ENCODE measurements at places on chromosomes 13 and 19. TPM values are rescaled to one million over a fixed set of nuclear protein-coding genes. Genes with fewer than 3 reads are reported as not detected.

DNA sequence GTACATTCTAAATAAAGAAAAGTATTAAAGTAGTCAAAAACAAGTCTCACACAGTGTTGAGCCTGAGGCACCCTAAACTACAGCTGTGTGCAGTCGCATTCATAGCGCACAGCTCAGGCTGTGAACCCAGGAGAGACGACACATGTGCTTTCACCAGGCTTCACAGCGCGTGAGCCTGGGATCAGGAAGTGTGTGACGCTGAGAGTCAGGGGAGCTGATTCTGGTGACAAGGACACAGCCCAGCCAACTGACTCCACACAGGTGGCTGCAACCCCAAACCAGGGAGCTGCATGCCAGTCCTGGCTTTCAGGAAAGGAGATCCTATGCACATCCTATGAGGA is 41.6 kb downstream of the COL4A1 start:
- no peak for DNase-seq

- DNase-seq, result no peak
These were observed 174.6 kb upstream of the LSM14A start for GRCh38 chr19:33997690-33998089.

GRCh38 chr13:110347535-110348308 is 40.6 kb downstream of the COL4A2 start:
- peak; percentile 67 for DNase-seq

DNA sequence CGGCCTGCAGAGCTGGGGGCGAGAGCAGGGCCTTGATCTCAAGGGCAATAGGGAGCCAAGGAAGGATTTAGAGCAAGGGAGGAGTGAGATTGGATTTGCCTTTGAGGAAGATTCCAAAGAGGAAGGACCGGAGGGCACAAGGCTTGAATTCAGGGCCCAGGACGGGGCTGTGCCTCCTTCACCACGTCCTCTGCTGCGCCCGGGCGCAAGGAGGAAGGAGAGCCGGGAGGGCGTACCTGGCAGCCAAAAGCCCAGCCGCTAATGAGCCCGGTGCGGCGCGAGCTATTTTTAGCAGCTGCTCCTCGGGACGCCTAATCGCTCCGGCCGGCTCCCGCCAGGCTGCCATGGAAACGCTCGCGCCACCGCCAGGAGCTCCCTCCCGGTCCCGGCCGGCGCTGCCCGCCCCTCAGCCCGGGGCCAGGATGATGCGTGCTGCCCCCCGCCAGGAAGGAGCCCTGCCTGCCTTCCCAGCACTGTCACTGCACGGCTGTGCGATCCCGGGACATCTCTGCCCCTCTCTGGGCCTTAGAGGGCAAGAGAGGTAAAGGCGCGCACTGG is 31.3 kb downstream of the TINCR start:
- DNase-seq, result peak; percentile 88

- DNase-seq, result no peak
These were observed 32.2 kb downstream of the C13orf46 start for GRCh38 chr13:113941571-113942191.

The SIGLEC8 gene
- not detected for total RNA-seq

The CGB8 gene
- not detected for total RNA-seq

- DNase-seq, result peak; percentile 82
These were observed 9.5 kb downstream of the ACTMAP start for GRCh38 chr19:40740747-40741146.

GRCh38 chr13:89052699-89053098 is 1381.5 kb downstream of the SLITRK5 start:
- DNase-seq, result no peak

GRCh38 chr13:77800219-77800618 is 102.7 kb downstream of the SLAIN1 start:
- DNase-seq, result no peak

GRCh38 chr19:1153891-1154730 is 20.0 kb downstream of the SBNO2 start:
- DNase-seq, result no peak

GRCh38 chr13:110326263-110326904 is 19.3 kb downstream of the COL4A2 start:
- no peak for DNase-seq

The GSX1 gene
- not detected for total RNA-seq

The SERP2 gene
- 26.7 TPM for total RNA-seq

GRCh38 chr19:30288911-30289310 is 83.3 kb upstream of the ZNF536 start:
- DNase-seq, result no peak

GRCh38 chr13:25180775-25181537 is 8.9 kb upstream of the AMER2 start:
- DNase-seq, result no peak

Data from right cardiac atrium (tissue), 5 donors.